ENCODE measurements at places on chromosomes 4 and X.
A peak's percentile ranks its signal among the peaks of the same experiment; 100 is the strongest.

DNA sequence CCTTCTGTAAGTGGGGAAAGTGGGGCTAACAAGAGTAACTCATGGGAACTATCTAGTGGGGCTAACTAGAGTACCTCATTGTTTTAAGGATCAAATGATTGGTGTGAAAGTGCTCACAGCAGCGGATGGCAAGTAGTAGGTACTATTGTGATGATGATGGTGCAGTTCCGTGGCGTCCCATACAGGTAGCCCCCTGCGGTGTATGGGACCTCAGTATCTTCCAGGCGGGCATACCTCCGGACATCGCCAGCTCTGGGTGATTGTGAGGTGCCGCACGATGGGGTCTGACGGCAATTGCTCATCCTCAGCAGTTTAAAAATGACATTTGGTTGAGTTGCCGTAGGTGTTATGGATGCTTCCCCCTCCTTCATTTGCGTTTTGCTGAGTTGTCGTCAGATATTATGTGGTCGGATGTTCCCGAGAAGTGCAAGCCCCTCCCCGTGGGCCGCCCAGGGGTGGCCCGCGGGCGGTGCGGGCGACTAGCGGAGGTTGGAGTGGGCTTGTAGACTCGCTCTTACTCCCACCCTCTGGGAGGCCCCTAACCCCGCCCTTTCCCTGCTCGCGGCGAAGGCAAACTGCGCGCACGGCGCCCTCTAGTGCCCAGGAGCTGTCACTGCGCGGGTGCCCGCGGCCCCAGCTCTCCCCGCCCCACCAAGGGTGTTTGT, 18.3 kb upstream of the GPR101 start:
- DNase-seq = peak; percentile 62

GRCh38 chr4:45944000-45944399, 179.9 kb downstream of the GABRG1 start:
- no peak for DNase-seq

DNA sequence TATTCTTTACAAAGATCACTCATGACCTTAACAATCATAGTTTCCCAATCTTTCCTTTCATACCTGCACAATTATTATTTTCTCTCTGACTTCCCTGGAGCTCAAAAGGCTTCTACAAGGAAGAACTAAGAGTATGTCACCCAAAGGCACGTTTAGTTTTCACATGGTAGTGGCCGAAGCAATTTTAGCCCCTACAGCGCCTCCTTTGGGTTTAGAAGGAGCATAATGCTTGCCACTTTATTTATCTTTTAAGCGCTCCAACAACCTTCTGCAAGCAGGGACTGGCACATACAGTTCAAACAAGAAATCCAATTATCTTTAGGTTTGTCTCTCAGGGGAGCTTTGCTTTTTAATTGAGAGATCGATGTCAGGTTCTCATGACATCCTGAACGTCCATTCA, 42.0 kb upstream of the IGSF1 start:
- no peak for DNase-seq

GRCh38 chr4:185708348-185708747, 103.6 kb downstream of the SORBS2 start:
- no peak for DNase-seq

DNA sequence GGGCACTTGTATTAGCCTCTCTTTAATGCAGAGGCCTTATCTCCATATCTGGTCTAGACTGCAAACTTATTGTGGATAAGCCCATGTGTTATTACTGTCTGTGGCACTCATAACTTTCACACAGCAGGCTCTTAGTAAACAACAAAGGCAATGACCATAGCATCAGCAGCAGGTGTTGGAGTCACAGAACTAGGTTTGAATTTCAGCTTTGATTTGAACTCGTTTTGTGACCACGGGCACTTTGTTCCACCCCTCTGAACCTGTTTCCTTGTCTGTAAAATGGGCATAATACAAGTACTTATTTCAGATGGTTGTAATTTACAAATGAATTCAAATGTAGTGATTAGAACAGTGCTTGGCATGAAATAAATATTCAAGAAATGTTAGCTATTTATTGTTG, 121.8 kb upstream of the C1GALT1C1 start:
- DNase-seq = no peak

DNA sequence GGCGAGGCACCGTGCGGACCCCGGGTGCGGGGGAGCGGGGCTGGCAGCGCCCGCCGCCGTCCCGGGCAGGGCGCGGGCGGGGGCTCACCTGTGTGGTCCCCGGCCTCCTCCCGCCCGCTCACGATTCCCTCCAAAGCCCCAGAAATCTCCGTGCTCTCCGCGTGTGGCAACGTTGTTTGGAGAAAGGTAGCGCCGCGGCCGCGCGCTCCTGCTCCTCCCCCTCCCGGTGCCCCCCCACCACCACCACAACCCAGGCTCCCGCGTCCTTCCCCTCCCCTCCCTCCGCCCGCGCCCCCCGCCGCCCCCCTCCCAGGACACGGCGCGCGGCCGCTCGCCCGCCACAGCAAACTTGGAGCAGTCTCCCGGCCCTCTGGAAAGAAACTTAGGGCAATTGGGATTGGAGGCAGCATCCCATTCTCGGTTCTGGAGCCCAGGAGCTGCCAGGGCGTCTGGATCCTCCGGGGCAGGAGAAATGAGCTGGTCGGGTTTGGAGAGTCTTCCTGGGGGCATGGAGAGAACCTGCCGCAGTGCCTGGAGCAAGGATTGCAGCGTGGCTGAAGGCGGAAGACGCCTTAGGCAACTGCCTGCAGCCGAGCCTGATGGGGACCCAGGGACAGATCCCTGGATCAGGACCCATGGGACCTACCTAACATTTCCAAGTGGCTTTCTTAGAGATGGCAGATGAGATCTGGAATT, 855 bp downstream of the KLF3 start:
- DNase-seq = no peak

DNA sequence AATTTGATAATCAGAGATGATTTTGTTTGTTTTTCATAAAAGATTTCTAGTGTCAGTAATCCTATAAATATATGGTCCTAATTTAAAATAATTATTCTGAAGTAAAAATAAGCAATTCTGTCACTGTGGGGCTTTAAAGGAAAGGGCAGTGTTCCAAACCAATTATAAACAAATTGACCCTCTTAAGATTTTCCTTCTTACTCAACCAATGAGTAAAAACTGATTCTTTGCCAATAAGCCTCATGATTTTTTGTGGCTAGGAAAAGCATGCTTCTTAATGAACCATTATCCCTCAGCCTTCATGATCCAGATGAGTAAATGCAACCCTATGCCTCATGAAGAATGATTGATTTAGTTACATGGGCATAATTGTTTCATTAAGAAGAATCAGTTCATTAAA, 1010.4 kb downstream of the ADGRL3 start:
- DNase-seq = no peak

DNA sequence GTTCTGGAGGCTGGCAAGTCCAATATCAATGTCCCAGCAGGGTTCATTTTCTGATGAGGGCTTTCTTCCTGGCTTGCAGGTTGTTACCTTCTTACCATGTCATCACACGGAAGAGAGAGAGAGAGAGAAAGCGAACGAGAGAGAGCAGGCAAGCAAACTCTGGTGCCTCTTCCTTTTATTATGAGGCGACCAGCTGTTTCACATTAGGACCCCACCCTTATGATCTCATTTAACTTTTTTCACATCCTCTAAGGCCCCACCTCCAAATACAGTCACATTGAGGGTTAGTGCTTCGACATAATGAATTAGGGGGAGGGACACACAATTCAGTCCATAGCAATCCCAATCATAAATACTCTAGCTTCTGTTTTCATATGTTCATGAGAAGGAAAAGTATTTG, 10.6 kb upstream of the GPR174 start:
- DNase-seq = no peak

GRCh38 chr4:169802873-169803272, 45.1 kb upstream of the HPF1 start:
- no peak for DNase-seq

GRCh38 chr4:151887031-151887815, 126.4 kb upstream of the GATB start:
- no peak for DNase-seq

- no peak for DNase-seq
Measured at GRCh38 chr4:101037938-101038413, 309.4 kb downstream of the PPP3CA start.

DNA sequence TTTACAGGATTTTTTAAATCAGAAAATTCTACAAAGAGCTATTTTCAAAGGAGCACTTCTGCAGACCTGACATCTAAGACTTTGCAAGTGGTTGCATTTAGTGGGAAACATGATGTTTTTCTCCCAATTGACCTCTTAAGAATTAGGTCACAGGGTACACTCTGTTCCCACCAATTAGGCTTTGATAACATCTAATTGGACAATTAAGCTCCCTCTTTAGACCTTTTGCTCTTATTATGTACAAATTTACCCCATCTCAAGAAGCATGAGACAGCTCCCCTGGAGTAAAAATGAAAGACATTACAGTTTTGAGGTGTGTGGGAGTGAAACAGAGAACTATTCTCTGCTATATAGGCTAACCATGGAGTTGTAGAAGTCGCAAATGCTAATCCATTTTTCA, 31.8 kb upstream of the AGA start:
- no peak for DNase-seq

DNA sequence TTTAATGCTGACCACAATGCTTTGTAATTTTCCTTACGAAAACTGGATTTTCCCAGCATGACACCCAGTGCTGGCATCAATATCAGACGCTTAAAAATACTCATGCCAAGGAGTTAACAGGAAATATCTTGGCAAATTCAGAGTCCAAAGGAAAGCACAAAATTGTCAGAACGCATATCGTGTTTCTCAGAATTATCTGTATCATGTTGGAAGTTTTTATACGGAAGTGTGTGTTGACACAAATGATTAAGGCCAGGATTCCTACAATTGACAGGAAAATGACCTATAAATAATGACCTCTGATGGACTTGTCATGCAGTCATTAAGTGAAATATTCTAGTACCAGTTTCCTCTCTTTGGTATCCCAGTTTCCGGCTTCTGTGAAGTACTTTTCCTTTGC, 132.1 kb upstream of the TLL1 start:
- no peak for DNase-seq

GRCh38 chrX:134375691-134376090, 84.3 kb upstream of the HPRT1 start:
- DNase-seq = no peak

- DNase-seq = no peak
Measured at GRCh38 chrX:53362449-53362848, 60.0 kb downstream of the SMC1A start.

DNA sequence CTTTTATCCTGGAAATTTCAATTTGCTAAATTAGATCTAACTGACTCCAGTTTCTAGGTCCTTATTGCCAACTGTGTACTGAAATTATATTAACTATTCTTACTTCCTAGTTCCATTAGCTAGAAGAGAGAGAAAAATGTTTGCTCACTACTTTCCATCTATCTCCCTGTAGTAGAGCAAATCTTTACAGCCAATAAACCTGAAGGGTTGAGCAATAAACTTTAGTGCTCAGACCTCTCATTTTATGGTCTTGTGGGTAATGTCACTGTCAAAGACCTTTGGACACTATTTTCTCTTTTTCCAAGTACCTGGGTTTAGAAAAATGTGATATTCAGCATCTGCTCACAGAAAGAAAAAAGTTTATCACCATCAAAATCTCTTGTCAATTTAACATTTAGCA, 237.5 kb upstream of the GEMIN8 start:
- no peak for DNase-seq

DNA sequence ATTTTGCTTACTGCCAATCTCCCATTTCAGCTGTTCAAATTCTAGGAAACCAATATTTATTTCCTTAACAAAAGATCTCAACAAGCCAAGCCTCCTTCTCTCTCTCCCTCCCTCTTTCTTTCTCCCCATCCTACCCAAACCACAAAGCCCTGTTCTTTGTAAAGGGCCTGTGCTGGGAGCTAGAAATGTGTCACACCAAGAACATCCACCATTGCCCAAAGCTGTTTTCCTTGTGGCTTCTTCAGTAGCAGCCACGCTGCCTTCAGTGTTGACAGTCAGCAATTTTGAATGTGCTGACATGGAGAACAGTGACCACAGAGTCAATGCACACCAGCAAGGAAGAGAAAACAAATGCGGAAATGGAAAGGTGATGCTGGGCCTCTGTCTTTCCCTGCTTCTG, 203.0 kb downstream of the MAML3 start:
- no peak for DNase-seq

DNA sequence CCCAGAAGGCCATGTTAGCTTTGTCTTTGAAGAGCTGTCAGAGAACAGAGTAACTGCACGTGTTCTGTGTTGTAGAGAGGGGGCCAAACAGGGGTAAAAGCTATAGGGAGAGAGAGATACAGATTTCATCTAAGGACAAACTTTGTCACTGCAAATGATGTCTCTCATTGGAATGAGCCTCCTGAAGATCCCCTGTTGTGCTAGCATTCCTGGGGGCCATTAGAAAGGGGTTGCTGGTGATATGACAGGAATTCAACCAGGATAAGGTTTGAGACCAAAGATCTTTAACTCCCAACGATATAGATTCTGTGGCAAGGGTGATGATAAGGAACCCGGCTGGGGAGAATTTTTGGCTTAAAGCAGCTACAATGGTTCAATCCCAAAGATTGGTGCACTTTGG, 16.8 kb downstream of the MID1 start:
- DNase-seq = no peak

DNA sequence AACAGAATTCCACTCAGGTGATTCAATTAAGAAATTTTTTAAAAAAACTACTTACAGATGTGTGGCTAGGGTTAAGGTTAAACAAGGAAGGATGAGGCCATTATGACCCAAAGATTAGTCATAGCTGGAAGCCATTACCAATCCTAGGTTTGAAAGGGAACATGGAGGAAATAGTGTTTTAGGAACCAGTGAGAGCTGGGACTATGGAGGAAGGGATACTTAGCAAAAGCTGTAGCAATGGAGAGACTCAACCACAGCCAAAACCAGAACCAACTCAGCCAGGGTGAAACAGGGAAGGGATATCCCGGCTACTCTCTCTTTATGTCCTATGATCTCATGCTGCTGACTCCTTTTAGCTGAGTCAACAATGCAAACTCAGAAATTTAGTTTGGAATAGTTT, 148.6 kb upstream of the CNKSR2 start:
- no peak for DNase-seq

GRCh38 chr4:58048491-58048890, 938.3 kb upstream of the IGFBP7 start:
- DNase-seq = no peak

DNA sequence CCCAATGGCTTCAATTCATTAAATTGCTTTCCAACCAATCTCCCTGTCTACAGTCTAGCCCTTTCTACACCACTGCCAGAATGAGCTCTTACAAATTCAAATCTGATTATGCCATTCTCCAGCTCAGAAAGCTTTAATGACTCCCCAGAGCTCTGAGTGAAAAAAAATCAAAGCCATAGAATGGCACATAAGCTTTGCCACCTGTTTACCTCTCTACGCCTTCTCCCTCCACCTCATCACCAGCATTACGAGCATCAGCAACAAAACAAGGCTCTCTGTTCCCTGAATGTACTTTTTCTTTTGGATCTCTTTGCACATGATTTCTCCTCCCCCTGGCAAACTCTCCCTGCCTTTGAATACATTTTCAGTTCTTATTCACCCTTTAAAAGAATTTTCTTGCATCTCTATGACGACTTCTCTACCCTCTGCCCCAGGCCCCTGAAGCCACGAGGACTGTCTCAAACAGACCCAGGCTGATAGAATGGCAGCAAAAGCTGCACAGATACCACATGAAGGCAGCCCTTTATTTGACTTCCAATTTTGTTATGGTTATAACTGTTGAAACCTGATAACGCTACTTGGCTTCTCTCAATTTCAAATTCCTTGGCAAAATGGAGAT, 516.0 kb downstream of the PCDH7 start:
- DNase-seq = no peak

GRCh38 chrX:31240982-31241381, 169.1 kb upstream of the FTHL17 start:
- DNase-seq = no peak

Data from germinal center (tissue), 1 donor.